ENCODE measurements at places on chromosomes 11 and 22. TPM values are rescaled to one million over a fixed set of nuclear protein-coding genes. Genes with fewer than 3 reads are reported as not detected.

- H3K4me3 ChIP-seq = no peak overlapping the region
- H3K27me3 ChIP-seq = no peaks in the 10 kb centered on the region
- H3K4me1 ChIP-seq = no peaks in the 10 kb centered on the region
- no peak for DNase-seq
- no peaks in the 10 kb centered on the region for H3K36me3 ChIP-seq
These were observed 30.6 kb downstream of the MCHR1 start for GRCh38 chr22:40709752-40710413.

DNA sequence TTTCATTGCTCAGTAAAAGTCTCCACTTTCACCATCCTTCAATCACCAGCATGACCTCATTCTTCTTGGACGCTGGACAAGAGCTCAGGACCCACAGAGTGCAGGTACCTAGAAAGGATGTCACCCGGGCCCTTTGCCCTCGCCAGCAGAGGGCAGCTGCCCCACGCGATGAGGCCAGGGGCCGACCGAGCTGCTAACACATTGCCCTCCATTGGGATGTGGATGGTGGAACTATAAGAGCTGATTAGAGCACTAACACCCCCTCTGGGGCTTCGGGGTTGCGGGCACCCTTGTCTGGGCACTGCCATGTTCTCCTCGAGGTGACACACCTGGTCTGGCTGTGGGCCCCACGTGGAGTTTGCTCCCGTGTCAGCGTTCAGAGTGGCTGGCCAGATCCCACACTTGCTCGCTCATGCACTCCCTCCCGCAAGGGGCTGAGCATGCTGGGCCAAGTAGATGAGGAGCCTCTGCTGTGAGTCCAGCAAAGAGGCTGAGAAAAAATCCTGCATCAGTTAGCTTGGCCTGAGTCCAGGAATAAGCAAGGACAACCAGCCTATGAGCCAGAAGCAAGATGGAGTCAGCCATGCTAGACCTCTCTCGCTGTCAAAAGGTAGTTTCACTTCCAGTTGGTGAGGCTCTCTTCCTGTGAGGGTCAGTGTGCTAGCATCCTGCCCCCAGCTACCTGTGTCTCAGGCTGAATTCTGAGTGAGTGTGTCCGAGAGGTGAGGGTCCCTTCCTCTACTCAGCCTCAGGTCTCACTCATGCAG, 9.8 kb downstream of the KRTAP5-6 start:
- H3K4me1 ChIP-seq = no peaks in the 10 kb centered on the region
- H3K36me3 ChIP-seq = no peaks in the 10 kb centered on the region
- DNase-seq = peak; percentile 25
- H3K27ac ChIP-seq = no peak overlapping the region

- H3K36me3 ChIP-seq = no peaks in the 10 kb centered on the region
- H3K27ac ChIP-seq = no peak overlapping the region
- no peak overlapping the region for H3K4me3 ChIP-seq
- no peaks in the 10 kb centered on the region for H3K4me1 ChIP-seq
- DNase-seq = no peak
These were observed 141.7 kb upstream of the TBCEL start for GRCh38 chr11:120882175-120882574.

DNA sequence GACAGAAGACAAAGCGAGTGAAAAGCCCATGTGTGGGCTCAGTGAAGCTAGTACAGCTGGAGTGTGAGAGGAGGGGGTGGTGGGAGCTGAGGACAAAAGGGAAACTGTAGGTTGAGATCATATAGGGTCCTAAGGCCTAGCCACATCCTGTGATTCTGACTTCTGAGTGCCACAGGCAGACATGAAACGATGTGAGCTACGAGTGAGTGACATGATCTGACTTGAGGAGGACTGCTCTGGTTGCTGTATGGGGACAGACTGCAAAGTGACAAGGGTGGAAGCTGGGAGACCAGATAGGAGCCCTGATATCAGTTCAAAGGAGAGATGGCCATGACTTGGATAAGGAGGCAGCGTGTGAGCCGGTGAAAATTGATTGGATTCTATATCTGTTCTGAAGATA, 85.4 kb downstream of the MICAL2 start:
- peaks cover 2% of the 10 kb centered on the region for H3K4me1 ChIP-seq
- H3K4me3 ChIP-seq = no peak overlapping the region
- no peak overlapping the region for H3K27ac ChIP-seq
- no peak for DNase-seq

DNA sequence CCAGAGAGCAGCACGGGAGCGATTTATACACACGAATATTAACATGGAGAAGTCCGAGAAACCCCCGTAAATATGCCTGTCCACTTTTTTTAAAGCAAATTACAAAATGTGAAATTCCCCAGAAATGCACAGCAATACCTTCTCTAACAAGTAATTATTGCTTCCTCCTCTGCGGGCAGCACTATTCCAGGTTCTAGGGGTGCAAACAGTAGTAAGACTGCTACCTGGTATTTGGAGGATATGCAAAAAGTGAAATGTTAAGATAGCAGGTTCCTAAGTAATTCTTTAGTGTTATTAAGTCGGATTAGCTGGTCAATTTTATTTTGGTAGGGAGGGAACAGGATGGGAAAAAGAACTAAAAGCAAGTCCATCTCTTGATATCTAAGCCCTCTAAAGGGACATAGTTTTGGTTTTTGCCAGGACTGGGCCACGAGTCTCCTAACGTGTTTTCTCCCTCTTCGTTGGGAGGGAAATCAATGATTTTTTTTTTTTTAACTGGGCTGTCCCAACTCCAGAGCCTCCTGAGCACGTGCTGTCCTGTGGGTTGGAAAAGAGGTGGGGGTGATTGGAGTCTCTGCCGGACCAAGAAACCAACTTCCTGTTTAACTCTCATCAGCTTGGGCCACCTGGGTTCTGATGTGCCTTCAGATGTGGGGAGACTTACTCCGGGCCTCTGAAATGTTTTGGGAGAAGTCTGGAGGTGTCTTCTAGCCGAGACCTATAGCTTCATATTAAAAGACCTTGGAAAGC, 1.7 kb upstream of the XBP1 start:
- H3K36me3 ChIP-seq = peaks cover 10% of the 10 kb centered on the region
- H3K27ac ChIP-seq = peak overlapping the region; percentile 10
- H3K4me3 ChIP-seq = peak overlapping the region; percentile 89
- DNase-seq = no peak
- H3K27me3 ChIP-seq = no peaks in the 10 kb centered on the region
- H3K4me1 ChIP-seq = peaks cover 25% of the 10 kb centered on the region

DNA sequence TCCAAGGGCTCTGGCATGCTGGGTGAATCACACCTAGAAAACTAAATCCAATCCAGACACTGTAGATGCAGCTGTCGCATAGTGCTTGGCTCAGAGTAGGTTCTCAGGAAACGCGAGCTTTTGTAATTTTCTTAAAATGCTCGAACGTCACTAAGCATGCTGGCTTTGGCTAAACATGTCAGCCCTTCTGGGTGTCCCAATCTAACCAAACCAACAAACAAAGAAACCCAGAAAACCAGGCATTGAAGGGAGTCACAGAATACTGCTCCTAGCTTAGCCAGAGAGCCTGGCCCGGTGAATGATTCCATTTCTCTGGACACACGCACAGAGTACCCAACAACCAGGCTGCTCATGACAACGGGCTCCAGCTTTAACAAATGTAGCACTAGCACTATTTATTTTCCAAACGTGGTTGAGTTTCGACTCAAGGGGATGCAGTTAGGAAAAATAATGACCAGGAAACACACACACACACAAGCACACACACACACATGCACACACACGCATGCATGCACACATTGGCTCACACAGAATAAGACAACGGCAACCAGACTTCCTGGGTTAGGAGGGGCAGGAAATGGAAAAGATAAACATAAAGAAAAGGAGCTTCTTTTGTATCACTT, 492.6 kb downstream of the MIAT start:
- H3K4me1 ChIP-seq = no peaks in the 10 kb centered on the region
- no peak for DNase-seq
- H3K27me3 ChIP-seq = peaks cover 22% of the 10 kb centered on the region
- no peaks in the 10 kb centered on the region for H3K36me3 ChIP-seq
- no peak overlapping the region for H3K27ac ChIP-seq

DNA sequence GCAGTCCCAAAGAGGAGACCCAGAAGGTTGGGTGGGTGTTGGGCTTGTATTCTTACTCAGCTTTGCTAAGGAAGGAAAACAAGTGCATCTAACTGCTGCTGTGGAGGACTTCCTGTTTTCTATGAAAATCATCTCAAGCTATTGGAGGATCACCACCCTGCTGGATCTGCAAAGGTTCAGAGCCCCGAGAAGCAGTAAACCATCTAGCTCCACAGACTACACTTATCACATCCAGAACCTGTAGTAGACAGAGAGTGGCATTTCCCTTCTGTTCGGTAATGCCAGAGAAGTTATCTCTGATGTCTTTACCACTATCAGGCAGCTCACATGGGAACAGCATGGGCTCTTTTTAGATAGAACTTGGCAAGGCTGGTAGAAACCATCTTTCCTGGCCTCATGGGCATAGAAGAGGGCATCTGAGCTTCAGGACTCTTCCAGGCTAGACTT, 21.7 kb downstream of the KCNJ1 start:
- no peaks in the 10 kb centered on the region for H3K36me3 ChIP-seq
- no peaks in the 10 kb centered on the region for H3K27me3 ChIP-seq
- H3K27ac ChIP-seq = no peak overlapping the region
- no peak for DNase-seq

GRCh38 chr11:94604482-94604881, 37.3 kb downstream of the PIWIL4 start:
- no peaks in the 10 kb centered on the region for H3K4me1 ChIP-seq
- no peaks in the 10 kb centered on the region for H3K36me3 ChIP-seq
- no peak for DNase-seq
- H3K27me3 ChIP-seq = no peaks in the 10 kb centered on the region

DNA sequence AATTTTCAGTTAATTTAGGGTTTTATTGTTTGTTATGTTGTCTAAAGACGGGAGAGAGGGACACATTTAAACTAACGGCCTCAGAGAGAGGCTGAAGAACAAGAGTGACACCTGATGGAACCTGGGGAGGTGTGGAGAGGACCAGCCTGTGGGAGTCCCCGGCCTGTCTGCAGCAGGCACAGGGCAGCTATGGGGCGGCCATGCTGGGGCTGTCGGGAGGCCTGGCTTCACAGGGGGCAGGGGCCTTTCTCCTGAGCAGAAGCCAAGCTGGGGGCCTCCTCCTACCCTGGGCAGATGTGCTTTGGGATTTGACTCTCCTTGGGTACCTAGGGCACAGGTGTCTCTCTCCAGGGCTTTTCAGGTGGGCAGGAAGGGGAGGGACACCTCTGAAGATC, 21.9 kb downstream of the RELT start:
- peak overlapping the region; percentile 68 for H3K27ac ChIP-seq
- peaks cover 16% of the 10 kb centered on the region for H3K36me3 ChIP-seq
- no peak overlapping the region for H3K4me3 ChIP-seq
- DNase-seq = no peak
- H3K4me1 ChIP-seq = peaks cover 18% of the 10 kb centered on the region

DNA sequence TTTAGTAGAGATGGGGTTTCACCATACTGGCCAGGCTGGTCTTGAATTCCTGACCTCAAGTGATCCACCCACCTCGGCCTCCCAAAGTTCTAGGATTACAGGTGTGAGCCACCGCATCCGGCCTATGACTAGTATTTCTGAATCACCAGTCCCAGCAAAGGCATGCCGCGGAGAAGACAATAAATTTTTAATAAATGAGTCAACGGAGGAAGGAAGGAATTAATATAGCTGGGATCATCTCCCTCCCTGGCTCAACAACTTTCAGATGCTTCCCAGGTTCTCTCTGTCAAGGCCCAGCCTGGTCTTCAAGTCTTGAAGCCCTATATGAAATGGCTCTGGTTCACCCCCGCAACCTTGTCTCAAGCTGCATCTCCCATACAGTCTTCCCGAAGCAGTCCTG, 45.7 kb downstream of the CYTH4 start:
- no peak overlapping the region for H3K27ac ChIP-seq
- no peak for DNase-seq
- H3K27me3 ChIP-seq = peaks cover 68% of the 10 kb centered on the region
- H3K4me1 ChIP-seq = no peaks in the 10 kb centered on the region
- H3K4me3 ChIP-seq = no peak overlapping the region

- no peak for DNase-seq
- no peak overlapping the region for H3K27ac ChIP-seq
- no peak overlapping the region for H3K4me3 ChIP-seq
- H3K36me3 ChIP-seq = no peaks in the 10 kb centered on the region
These were observed 19.3 kb downstream of the RFPL1 start for GRCh38 chr22:29457730-29458129.

GRCh38 chr11:19076744-19077589, 16.4 kb upstream of the MRGPRX2 start:
- no peaks in the 10 kb centered on the region for H3K27me3 ChIP-seq
- no peaks in the 10 kb centered on the region for H3K36me3 ChIP-seq
- no peak overlapping the region for H3K27ac ChIP-seq

DNA sequence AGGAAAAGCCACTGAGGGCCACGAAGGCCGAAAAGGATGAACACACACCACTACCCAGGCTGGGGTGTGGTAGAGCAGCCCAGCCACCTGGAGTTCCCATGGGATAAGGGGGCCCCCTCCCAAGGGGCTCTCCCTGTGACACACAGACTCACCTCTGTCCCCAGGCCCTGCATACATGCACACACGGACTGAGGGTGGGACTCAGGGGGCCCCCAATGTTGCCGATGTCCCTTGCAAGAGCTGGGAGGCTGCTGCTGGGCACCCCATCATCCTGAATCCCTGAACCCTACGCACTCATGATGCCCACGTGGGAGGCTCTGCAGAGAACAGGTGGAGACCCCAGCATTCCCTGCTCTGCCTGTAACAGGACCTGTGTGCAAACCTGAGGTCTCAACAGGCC, 14.5 kb downstream of the SHANK2 start:
- no peaks in the 10 kb centered on the region for H3K36me3 ChIP-seq
- H3K4me1 ChIP-seq = no peaks in the 10 kb centered on the region
- H3K4me3 ChIP-seq = no peak overlapping the region
- DNase-seq = no peak

GRCh38 chr11:128519338-128519737, 68.0 kb downstream of the ETS1 start:
- H3K27ac ChIP-seq = peak overlapping the region; percentile 89
- H3K4me1 ChIP-seq = peaks cover 29% of the 10 kb centered on the region
- H3K36me3 ChIP-seq = no peaks in the 10 kb centered on the region
- no peak for DNase-seq

GRCh38 chr22:40922484-40923303, 28.5 kb upstream of the RBX1 start:
- H3K36me3 ChIP-seq = peaks cover 39% of the 10 kb centered on the region
- DNase-seq = peak; percentile 2
- no peaks in the 10 kb centered on the region for H3K27me3 ChIP-seq
- no peak overlapping the region for H3K4me3 ChIP-seq
- H3K4me1 ChIP-seq = no peaks in the 10 kb centered on the region

- H3K4me1 ChIP-seq = no peaks in the 10 kb centered on the region
- no peak overlapping the region for H3K27ac ChIP-seq
- no peak overlapping the region for H3K4me3 ChIP-seq
- H3K36me3 ChIP-seq = no peaks in the 10 kb centered on the region
- DNase-seq = no peak
These were observed 385.1 kb upstream of the CCDC90B start for GRCh38 chr11:83671289-83671688.

- H3K27ac ChIP-seq = no peak overlapping the region
- no peaks in the 10 kb centered on the region for H3K27me3 ChIP-seq
- DNase-seq = peak; percentile 62
- peaks cover 43% of the 10 kb centered on the region for H3K4me1 ChIP-seq
These were observed 24.2 kb downstream of the UBE2L3 start for GRCh38 chr22:21591695-21592094.

The SPON1 gene
- 0.10 TPM for total RNA-seq

The DUSP8 gene
- total RNA-seq = 2.6 TPM

The FGF19 gene
- total RNA-seq = not detected

The ZNF214 gene
- 2.0 TPM for total RNA-seq

The SERPING1 gene
- total RNA-seq = 90.0 TPM

Measured in gastrocnemius medialis (tissue), 4 donors.